Fibroblast of the aortic adventitia (primary cell): ENCODE measurements at places on chromosomes 4 and X. TPM values are rescaled to one million over a fixed set of nuclear protein-coding genes. Genes with fewer than 3 reads are reported as not detected.

DNA sequence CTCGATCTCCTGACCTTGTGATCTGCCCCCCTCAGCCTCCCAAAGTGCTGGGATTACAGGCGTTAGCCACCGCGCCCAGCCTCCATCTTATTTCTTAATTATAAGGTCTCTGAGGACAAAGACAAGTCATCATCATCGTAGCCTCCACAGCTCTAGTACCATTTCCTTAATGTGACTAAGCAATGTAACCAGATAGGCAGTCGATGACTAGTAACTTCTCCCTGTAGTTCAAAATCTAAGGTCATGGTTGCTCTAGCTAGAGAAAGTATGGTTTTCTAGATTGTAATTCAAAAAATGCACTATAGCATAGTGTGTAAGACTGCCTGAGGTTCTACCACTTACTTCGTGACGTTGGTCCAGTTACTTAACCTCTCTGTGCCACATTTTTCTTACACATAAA, 6.9 kb downstream of the SLC39A8 start:
- no peak for DNase-seq

- DNase-seq = peak; percentile 78
These were observed 444.7 kb downstream of the IQCM start for GRCh38 chr4:149370785-149371420.

- no peak for DNase-seq
These were observed 3.1 kb upstream of the BCORL1 start for GRCh38 chrX:129979207-129979920.

- peak; percentile 45 for DNase-seq
These were observed at the start of gene G6PD for GRCh38 chrX:154546354-154547244. Gene G6PD (minus strand): TSS chrX:154546846. CDS start chrX:154546155, 691 bp downstream.

DNA sequence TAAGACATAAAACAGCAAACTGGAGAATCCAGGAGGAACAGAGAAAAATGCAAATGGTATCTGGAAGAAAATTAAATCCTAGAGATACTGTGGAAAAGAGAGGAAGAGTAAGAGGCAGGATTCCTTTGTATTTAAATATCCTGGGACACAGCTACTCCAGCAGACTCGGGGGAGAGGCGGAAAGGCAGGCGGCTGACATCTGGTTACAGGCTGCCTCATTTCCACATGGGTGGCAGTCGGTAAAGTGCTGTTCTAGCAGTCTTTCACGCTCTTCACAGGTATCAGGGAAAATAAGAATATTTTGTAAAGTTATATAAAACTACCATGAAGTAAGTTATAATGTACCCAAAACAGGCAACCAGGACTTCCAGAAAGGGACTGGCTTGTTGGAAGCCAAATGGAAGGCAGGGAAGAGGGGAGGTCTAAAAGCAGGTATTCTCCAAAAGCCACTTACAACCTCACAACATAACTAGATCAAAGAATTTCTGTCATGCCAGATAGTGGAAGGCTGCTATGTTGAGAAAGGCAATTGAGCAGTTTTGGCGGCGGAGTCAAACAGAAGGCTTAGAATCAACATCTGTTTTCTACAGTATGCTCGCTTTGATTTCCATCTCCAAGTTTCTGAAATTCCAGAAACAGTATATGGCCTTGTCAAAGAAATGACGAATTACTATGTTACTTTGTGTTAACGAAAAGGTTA, 1.3 kb upstream of the TIGD2 start:
- DNase-seq = peak; percentile 14

- DNase-seq = peak; percentile 1
These were observed 21.8 kb upstream of the PPA2 start for GRCh38 chr4:105495667-105496066.

- no peak for DNase-seq
These were observed 11.2 kb upstream of the PLAC8 start for GRCh38 chr4:83125738-83126141.

- DNase-seq = peak; percentile 91
These were observed 605 bp downstream of the ANXA5 start for GRCh38 chr4:121696170-121696580.

DNA sequence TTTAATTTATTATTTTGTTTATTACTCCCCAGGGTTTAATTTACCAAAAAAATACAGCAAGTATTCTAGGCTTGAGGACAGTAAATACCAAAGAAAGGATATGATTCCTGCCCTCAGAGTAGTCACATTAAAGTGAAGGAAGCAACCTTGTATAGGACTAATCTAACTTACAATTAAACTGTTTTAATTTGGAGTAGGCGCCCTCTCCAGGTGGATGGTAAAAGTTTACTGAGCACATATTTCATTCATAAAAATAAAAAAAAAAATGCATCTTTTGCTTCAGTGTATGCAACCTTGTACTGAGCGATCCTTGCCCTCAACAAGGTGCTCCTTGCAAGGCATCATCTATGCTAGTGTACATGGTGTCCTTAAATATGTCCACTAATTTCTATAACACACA, 72.0 kb upstream of the MAGEB16 start:
- no peak for DNase-seq

GRCh38 chrX:15158736-15159406, 111.0 kb downstream of the ASB9 start:
- DNase-seq = no peak

DNA sequence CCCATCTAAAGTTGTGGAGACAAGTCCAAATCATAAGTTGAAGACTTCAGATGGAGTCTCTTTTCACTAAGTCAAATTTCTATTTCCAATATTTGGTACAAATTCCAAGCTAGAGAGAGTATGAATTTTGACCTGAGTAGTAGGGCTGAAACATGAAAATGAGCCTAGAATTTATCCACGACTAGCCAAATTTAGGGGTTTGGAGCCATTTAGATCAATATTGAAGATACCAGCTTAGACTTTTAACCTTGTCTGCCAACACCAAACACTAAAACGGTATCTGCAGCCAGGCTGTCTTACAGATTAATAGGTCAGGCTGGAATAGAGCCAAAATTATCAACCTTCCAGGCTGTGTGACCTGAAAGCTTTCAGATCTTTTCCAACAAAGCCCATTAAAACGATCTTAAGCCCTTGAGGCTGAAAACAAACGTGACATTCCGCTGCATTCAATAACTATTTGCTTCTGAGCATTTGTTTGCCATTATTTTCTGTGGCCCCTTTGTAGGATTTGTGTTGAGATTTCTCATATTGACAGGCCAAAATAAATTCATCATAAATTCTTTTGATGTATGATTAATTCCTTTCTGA, 268.7 kb upstream of the DKK2 start:
- no peak for DNase-seq

- no peak for DNase-seq
These were observed 69.6 kb upstream of the ATXN3L start for GRCh38 chrX:13389501-13389900.

DNA sequence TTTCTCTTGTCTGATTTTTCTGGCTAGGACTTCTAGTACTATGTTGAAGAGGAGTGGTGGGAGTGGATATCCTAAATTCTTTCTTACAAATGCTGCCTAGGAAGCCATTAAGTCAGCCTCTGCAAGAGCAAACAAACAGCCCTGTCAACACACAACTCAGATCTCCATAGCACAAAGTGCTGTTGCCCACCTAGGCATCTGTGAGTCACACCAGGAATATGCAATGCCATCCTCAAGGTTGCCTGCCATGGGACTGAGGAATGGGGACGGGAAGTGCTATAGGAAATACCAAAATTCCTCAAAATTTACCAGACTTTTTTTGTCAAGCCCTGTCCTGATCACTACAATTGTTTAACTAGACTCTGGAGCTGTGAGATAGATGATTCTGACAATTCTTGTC, 466.9 kb downstream of the FSTL5 start:
- no peak for DNase-seq

DNA sequence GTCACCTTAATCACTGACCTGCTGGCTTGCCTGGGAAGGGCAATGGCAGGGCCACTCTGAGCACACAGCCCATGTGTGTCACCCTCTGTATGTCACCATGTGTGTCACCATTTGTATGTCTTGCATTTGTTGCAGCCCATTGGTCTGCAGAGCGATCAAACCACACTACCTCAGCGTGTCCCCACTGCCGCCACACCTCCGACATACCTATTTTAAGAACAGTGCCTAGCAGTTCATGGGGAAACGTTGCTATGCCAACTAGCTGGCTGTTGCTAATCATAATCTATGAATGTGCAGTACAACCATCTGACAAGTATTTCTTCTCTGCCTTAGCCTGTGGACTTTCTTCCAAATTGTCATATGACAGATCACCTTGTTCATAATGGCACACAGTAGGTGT, 8.0 kb upstream of the CRMP1 start:
- no peak for DNase-seq

- no peak for DNase-seq
These were observed 1.4 kb upstream of the MTHFD2L start for GRCh38 chr4:74156521-74156920.

Gene NDP
- total RNA-seq = 0.41 and 2.9 TPM in 2 replicates

Gene PNMA6A
- total RNA-seq = 1.3 and 14.9 TPM in 2 replicates

Gene RHOXF2
- not detected in 2 replicates for total RNA-seq

Gene TNMD
- total RNA-seq = 0.90 TPM in 1 of 2 replicates, not detected in the other

Gene TBC1D8B
- 17.1 and 17.3 TPM in 2 replicates for total RNA-seq

Gene FREM3
- not detected in 2 replicates for total RNA-seq

Gene FAM9C
- not detected in 2 replicates for total RNA-seq

Gene SCARB2
- total RNA-seq = 114 and 184 TPM in 2 replicates

Gene VGLL1
- not detected in 2 replicates for total RNA-seq

Gene TEX13B
- not detected in 2 replicates for total RNA-seq

Gene RIBC1
- 0.36 and 1.6 TPM in 2 replicates for total RNA-seq
